ENCODE measurements at places on chromosomes 2 and 18.

GRCh38 chr2:196160946-196161345 is 10.4 kb downstream of the STK17B start:
- no peak for DNase-seq

- no peak for DNase-seq
Observed at GRCh38 chr2:45026924-45027450, 17.7 kb upstream of the SIX2 start.

DNA sequence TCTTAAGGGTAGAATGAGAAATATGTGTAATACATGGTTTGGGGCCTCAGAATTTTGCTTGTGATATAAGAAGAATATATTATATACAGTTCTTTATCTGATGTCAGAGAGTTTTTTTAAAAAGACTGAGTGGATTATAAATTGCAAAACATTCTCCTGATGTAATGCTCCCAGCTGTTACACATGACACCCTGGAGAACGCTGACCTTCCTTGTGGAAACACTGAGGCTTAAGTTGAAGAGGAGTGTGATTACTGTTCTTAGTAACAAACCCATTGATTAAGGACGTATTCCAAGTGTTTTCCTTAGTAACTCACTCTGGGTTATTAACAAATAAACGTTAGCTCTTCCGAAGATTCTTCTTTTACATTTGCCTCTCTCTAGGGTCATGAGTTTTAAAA is 1069.3 kb upstream of the CNTNAP5 start:
- DNase-seq, result no peak

GRCh38 chr2:26049641-26050040 is 15.8 kb downstream of the RAB10 start:
- no peak for DNase-seq

- DNase-seq, result no peak
Observed at GRCh38 chr2:175557810-175558377, 376.4 kb upstream of the ATP5MC3 start.

GRCh38 chr2:51722311-51722710 is 690.4 kb upstream of the NRXN1 start:
- no peak for DNase-seq

GRCh38 chr2:215879977-215880940 is 133.1 kb downstream of the MREG start:
- DNase-seq, result no peak

GRCh38 chr18:425106-425745 is 75.3 kb downstream of the COLEC12 start:
- DNase-seq, result no peak

DNA sequence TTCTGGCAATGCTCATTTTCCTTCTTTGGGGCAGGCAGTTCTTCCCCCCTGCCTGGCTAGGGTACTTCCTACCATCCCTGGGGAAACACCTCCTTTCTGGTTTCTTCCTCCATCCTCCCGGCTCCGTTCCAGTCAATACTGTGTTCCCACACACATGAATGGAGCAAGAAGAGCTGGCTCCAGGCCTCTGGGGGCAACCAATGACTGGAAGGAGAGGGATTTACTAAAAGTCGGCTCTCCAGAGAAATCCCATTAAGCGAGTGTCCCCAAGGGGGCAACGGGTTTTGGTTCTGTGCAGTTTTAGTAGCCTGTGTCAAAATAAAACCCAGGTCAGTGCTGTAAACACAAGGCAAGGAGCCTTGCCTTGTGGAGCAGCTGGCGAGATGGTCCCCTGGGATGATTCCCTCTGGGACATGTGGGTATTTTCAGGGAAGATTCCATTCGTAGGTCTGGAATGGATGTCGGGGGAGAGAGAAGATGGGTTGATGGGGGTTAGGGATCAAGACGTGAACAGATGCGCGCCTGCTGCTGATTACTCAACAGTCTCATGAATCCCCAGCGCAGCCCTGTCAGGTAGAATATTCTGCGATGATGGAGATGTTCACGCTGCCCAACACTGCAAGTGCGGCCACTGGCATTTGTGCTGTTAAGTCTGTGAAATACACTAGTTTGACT is 32.0 kb downstream of the EMILIN2 start:
- no peak for DNase-seq

- no peak for DNase-seq
Observed at GRCh38 chr2:189876271-189876670, 92.0 kb downstream of the PMS1 start.

- DNase-seq, result no peak
Observed at GRCh38 chr2:228433721-228434120, 252.2 kb upstream of the SPHKAP start.

- no peak for DNase-seq
Observed at GRCh38 chr2:239853121-239853520, 172.0 kb downstream of the NDUFA10 start.

DNA sequence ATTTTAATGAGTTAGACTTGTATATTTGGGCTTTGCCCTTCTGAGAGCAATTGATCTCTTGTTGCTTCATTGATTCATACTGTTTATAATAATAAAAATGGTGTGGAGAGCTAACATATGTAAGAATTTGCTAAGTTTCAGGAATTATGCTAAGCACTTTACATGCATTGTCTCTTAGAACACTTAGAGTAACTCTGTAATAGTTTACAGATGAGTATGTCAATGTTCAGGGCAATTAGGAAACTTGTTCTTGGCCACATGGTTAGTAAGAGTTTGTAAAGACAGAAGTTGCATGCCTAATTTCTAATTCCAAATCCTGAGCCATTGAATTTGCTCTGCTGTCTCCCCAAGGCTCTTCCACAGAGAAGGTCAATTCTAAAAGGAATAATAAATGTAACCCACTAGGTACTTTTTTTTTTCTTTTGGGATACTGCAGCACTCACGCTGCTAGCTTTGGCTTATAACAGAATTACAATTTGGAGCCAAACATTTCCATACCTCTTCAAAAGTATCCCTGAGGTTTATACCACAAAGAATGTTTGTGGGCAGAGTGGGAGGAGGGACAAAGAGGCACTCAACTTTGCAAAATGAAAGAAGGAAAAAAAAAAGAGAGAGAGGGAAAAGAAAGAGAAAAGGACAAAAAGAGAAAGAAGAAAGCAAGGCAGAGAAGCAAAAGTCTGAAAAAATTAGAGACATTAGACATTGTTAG is 232.4 kb downstream of the CALCRL start:
- DNase-seq, result no peak

DNA sequence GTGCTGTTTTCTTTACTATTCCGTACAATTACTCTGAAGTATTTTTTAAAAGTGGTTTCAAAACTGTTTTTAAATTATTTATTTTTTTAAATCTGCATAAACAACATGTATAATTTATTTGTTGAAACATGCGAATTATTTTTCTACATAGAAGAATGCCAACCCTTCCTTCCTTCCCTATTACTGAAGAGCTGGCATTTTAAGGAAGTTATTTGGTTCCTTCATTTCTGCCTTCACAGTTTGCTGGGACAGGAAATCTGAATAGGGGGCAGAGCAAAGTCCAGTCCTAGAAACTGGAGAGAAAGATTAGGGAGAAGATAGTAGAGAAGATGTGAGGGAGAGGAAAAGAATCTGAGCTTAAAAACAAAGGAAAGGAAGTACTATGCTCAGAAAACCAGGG is 146.7 kb upstream of the ACVR2A start:
- DNase-seq, result no peak

- no peak for DNase-seq
Observed at GRCh38 chr2:127820080-127820668, 9.2 kb upstream of the WDR33 start.

DNA sequence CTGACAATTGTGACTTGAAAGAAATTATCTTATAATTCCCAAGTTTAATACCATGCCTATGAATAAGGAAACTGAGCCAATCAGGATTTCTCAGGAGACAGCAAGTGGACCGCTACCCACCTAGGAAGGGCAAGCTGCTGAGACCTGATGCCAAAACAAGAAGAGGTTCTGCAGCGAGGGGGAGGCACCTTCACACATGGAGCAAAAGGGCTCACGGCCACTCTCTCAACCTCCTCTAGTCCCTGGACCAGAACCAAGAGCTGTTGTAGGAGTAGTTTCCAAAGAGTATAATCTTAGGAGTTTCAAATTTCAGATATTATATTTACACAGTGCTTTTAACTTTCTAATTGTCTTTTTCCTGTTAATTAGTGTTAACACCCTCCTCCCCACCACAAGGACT is 154.7 kb upstream of the ETAA1 start:
- no peak for DNase-seq

- DNase-seq, result no peak
Observed at GRCh38 chr18:495017-495416, 5.5 kb downstream of the COLEC12 start.

DNA sequence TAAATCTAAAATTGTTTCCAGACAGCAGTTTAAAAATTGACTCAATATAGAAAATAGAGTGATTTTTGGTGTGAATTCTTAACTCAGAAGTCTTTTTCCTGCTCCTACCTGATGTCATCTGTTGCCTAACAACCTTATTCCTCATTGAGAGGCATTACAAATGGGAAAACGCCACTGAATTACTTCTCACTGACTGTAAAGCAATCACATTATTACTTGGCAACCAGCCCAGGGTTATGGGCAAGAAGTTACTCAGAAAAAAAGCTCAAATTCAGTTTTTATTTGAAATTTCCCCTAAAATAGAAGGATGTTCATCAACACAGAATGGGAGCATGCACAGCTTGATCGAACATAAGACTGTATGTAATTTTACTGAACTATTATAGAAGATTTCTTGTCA is 201.8 kb upstream of the GULP1 start:
- DNase-seq, result no peak

DNA sequence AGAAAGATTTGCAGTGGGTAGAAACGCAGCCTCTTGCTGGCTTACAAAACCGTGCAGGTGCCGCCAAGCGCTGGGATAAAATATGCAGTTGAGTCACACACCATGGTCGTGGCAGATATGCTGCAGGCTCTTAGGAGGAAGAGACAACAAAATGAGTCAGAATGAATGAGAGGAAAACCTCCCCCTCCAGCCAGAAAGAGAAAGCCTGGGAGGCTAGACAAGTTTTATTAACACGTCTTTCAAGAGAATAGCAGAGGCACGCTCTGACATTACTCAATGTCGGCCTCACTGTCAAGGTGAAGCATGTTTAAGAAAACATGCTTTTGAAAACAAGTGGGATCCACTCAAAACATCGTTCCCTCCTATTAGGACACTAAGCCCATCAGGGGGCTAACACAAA is 37.1 kb upstream of the ZCCHC2 start:
- no peak for DNase-seq

DNA sequence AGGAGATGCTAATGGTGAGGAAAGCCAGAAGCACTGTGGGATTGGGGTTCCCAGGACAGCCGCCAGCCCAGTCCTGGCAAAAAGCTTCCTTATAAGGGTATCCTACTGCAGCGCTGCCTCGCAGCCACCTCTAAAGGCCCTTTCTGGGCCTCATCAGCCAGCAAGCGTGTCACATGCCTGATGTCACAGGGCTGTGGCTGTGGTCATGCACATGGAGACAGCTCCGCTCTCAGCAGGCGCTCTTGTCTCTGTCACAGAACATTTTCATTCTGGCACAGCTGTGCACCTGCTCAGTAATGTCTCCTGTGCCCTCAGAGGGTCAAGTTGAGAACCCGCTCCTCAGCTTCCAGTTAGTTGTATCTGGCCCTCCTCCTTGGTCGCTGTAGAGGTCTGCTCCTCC is 17.7 kb upstream of the MAL start:
- no peak for DNase-seq

- DNase-seq, result no peak
Observed at GRCh38 chr2:95299961-95300360, 2.8 kb downstream of the KCNIP3 start.

DNA sequence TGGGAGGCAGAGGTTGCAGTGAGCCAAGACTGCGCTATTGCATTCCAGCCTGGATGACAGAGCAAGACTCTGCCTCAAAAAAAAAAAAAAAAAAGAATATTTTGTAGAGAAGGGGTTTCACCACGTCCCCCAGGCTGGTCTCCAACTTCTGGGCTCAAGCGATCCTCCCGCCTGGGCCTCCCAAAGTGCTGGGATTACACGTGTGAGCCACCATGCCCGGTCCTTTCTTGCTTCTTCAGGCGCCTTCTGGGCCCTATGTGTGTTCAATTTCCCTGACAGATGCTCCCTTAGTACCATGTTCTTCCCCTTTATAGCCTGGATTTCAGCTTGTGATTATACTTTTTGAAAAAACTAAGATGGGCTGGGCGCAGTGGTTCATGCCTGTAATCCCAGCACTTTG is 9.8 kb downstream of the ZFP36L2 start:
- DNase-seq, result no peak

GRCh38 chr2:203808046-203808750 is 59.4 kb upstream of the CTLA4 start:
- DNase-seq, result no peak

DNA sequence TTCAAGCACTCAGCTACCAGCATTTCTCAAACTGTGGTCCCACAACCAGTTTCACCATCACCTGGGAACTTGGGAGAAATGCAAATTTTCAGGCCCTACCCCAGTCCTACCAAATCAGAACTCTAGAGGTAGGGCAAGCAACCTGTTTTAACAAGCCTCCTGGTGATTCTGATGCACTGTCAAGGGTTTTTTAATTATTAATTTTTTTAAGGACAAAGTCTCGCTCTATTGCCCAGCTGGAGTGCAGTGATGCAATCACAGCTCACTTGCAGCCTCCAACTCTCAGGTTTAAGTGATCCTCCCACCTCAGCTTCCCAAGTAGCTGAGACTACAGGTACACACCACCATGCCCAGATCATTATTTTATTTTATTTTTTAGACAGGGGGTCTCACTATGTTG is 7.8 kb downstream of the ACMSD start:
- no peak for DNase-seq

- DNase-seq, result no peak
Observed at GRCh38 chr2:31297751-31298150, 63.8 kb downstream of the EHD3 start.

DNA sequence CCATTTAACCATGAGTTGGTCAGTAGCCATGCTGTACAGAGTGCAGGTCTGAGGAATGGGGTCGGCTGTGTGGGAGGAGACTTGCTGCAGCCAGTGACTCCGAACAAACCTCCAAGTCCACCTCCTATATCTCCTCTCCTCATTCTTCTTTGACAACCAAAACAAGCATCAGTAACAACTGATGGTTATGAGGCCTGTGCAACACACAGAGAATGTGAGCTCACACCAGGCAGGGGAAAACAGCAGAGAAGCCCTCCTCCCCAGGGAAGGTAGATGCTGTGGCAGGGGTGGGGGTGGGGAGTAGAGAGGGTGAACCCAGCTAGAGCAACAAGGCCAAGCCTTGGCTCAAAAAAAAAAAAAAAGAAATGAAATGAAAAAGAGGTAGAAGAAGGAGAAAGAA is 12.3 kb upstream of the CNGA3 start:
- no peak for DNase-seq
